Fibroblast of skin of right biceps (primary cell): ENCODE measurements at places on chromosomes 2 and 18.

DNA sequence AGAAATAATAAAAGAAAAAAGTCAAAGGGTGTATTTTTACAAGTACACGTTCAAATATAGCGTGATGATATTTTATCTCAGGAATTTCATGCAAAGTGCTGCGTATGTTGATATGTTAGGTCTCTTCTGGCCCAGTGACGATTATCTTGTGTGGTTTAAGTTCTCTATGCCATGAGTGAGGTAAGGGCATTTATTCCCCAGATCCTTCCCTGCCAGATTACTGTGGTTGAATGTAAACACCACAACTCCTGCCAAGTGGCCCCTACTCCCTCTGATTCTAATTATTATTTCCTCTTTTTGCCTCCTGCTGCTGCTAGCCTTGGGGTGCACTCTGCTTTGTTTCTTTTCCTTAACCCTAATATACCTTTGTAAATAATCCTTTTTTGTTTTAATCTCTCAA lies 12.2 kb downstream of the SCN2A start:
- no peak for DNase-seq

DNA sequence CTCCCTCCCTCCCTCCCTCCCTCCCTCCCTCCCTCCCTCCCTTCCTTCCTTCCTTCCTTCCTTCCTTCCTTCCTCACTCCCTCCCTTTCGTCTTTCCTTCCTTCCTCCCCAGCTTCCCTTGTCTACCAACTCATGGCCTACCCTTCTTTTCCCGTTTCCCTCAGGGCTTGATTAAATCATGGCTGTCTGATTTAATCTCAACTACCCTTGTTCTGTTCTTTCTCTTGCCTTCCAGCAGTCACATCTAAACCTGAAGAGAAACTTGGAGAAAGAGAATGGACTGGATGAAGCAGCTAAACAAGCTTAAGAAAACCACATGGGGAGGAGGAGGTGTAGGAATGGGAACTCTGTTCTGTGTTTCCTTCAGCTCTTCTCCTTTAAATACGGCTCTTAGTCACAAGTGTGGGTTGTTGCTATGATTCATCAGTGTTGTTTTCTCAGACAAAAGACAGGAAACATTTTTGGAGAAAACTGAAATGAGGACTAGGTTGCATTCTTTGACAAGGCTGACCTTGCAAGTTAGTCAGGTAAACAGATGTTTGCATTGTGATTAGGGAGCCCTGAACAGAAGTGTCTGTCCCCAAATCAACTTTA lies 177.9 kb downstream of the LRRTM1 start:
- DNase-seq, result peak; percentile 68

DNA sequence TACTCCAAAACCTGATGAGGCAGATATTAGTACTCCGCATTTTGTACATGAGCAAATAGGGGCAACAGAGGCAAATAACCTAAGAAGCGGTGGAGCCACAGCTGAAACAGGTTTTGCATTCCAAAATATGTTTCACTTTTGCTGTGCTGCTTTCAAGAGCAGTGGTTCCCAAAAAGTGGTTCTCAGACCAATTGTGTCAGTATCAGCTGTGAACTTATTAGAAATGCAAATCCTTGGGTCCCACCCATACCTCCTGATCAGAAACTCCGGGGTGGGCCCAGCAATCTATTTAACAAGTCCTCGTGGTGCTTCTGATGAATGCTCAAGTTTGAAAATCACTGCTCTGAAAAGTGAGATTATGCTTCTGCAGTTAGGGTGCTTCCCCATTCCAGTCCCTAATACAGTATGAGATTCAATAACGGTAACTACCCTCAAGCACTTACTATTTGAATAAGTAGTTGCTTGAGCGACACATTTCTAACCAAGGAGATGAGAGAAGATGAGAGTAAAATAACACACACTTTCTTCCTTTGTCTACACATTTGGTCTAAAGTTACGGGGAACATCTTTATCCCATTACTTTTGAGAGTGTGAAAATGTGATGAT lies 17.8 kb upstream of the TCF4 start:
- DNase-seq, result no peak

- DNase-seq, result no peak
Observed at GRCh38 chr18:51490860-51491259, 293.4 kb upstream of the MEX3C start.

GRCh38 chr2:122077114-122077513 lies 321.7 kb downstream of the TSN start:
- DNase-seq, result no peak

GRCh38 chr2:174659069-174659900 lies 61.7 kb upstream of the WIPF1 start:
- DNase-seq, result no peak

- DNase-seq, result peak; percentile 95
Observed at GRCh38 chr2:128422571-128422970, 103.9 kb upstream of the HS6ST1 start.

DNA sequence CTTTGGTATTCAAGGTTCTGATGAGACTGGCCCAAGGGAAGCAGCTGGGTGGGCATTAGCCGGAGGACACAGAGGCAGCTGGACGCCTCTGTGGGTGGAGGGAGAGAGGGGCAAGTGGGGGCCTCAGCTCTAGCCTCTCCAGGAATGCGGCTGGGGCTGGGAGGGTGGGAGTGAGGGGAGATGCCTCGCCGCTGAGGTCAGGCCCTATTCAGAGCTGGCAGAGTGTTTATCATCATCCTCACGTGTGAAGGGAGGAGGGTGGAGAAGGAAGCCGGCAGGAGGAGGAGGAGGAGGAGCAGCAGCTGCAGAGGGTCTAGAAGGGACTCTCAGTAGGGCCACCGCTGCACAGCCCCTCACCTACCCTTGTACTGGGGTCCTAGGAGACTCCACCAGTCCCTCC lies 43.1 kb downstream of the TNS1 start:
- DNase-seq, result peak; percentile 49

DNA sequence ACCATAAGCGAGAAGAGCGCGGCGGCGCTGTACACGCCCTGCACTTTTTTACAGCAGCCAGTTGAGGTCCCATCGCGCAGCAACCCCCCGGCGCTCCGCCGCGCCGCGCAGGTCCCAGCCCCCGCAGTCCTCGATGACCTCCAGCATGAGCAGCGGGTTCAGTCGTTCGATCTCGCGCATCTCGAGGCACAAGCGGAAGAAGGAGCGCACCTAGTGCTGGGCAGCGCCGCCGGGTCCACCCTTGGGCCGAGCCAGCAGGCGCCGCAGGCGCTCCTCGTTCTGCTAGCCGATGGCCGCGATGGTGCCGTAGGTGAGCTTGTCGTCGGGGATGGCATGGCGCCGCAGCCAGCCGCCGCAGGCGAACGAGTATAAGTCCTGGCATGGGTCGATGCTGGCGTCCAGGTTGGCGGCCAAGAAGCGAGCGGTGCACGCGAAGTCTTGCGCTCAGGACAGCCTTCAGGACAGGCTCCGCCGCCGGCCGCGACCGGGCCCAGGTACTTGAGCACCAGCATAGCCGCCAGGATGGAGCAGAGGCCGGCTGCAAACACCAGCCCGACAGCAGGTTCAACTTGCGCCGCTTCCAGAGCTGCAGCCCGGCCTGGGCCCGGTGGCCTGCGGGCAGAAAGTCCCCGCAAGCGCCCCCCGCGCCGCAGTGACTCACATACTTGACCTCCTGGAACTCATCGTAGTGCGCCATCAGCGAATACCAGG lies 8.3 kb downstream of the ALPP start:
- peak; percentile 43 for DNase-seq

DNA sequence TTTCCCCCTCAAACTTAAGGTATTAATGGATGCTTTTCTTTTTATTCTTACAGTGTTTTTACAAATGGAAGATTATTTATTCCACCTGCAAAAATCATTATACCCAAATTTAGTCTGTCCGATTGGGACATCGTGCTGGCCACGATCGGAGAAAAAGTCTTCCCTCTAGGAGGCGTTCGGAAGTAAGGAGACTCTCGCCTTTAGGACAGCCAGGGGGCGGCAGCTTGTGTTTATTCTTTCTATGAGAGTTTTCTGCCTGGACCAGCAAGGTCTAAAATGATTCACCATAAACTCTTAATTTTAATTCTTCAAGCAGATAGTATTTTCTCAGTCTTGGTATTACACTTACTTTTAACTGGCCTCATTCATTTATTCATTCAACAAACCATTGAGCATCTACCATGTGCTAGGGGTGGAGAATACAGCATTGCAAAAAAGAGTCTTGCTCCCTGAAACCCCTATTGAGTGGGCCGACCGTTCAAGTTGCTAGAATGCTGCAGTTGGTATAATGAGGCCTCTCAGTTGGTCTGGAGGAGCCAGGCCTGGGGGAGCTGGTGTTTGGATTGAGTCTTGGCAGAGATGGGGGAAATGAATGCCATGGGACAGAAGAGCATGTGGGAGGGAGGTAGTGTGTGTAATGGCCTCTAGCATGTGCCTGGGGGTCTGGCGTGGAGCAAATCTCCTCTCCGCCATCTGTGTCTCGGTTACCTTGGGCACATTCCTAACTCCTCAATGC lies 38.7 kb downstream of the DCDC2C start:
- no peak for DNase-seq

GRCh38 chr2:119525614-119526013 lies 1.3 kb upstream of the SCTR start:
- no peak for DNase-seq

- peak; percentile 9 for DNase-seq
Observed at GRCh38 chr18:37578886-37579513, 13.4 kb upstream of the CELF4 start.

DNA sequence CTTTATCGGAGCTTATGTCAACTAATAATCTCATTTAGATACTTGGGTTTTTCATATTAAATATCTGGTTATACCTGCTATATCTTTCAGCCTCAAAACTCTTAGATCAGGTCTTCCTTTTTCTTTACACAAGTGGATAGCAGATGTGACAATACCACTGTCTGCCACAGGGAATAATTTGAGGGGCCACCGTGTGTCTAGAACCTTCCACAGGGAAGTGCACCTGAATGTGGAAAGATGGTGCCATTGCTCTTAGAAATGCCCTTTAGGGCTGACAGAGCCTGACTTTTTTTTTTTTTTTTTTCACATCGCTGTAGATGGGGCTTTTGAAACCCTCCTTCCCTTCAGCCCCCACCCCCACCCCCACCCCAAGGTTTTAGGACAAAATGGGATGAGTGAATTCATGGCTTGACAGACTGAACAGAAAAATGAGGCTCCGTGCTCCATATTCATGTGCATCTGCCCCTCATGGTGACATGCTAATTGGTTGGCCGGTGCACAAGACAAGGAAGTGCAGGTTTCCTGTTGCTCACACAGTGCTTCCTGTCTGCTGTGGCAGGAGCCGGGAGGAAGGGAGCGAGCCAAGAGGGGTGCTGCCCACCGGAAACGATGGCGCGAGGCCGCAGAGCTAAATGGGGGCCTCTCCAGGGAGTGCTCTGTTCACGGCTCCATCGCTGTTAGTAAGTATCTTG lies 246.0 kb downstream of the LDLRAD4 start:
- DNase-seq, result no peak

DNA sequence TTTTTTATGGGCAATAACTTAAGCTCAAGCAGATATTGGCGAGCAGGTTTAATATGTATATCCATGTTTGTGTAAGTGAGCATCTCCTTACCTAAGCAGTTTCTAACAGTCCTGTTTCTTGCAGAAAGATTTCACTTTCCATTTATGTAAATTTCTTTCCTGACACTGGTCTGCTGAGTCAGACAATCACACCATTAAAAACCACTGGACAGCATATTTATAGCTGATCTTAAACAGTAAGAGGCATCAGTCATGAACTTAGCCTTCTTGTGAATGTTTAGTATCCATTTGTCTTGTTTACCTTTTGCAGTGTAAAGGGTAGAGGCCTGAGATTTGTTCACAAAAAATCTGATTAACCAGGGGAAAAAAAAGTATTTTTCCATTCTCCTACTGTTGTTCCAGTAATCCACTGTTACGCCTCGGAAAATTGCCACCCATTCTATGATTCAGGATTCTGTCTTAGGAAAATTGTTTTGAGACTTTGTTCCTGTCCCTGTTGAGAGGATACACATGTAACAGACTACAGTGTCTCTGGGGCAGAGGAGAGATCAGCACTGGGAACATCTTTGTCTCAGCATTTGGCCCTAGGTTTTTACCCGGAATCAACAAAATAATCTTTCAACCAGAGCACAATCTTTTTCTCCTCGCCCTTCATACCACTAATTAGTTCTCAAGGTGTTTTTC lies 521.0 kb upstream of the NRP2 start:
- DNase-seq, result peak; percentile 23

GRCh38 chr2:135265960-135266490 lies 213.9 kb downstream of the RAB3GAP1 start:
- DNase-seq, result no peak

DNA sequence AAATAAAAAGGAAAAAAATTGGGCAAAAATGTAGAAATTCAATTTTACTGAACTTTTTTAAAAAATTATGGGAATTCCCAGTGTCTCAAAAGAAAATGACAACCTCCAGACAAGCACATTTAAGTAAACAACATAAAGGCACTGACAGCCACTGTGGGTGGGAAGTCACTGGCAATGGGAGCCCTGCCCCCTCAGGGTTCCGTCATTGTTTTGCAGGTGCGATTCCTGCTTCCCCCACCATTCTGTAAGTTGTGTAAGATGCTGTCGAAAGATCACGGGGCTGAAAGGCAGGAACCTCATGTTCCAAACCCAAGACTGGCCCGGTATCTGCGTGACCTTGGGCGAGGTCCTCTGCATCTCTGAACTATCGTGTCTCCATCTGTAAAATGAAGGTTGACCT lies 15.8 kb upstream of the ASPRV1 start:
- no peak for DNase-seq

GRCh38 chr2:231709636-231709980 lies 1.3 kb downstream of the PTMA start:
- peak; percentile 34 for DNase-seq

DNA sequence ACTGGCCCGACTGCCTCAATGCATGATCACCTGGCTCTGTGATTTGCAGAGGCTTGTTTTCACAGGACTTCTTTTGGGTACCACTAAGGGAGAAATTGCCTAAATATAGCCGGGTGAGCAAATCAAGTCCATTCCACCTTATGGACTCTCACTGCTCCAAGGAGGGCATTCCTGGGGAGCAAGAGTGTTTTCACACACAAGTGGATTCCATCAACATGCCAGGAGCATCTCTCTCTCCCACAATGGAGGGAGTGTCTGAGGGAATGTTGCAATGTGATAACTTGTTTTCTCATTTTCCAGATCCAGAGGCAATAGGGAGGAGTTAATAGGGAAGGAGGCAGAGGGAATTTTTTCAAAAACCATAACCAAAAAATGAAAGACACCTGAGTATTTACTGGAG lies 250.7 kb downstream of the SATB2 start:
- DNase-seq, result no peak

DNA sequence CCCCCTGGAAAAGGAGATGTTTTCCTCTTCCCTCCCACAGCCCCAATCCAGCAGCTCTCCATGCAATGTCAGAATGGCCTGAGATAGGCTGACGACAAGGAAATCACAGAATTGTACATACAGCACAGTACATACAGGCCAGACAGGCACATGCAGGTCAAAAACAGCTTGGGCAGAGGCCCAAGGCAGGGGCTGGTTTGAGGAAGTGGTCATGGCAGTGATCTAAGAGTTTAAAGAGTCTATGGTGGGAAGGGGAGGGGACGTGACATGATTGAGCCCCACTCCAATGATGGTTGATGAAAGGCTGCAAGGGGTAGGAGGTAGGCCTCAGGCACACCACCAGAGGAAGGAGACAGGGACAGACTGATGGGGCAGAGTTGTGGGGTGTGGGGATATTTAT lies 4.3 kb downstream of the DCTN1 start:
- no peak for DNase-seq

GRCh38 chr2:45616658-45617411 lies 5.8 kb upstream of the SRBD1 start:
- peak; percentile 40 for DNase-seq
